ENCODE measurements at places on chromosomes 6 and 20.

DNA sequence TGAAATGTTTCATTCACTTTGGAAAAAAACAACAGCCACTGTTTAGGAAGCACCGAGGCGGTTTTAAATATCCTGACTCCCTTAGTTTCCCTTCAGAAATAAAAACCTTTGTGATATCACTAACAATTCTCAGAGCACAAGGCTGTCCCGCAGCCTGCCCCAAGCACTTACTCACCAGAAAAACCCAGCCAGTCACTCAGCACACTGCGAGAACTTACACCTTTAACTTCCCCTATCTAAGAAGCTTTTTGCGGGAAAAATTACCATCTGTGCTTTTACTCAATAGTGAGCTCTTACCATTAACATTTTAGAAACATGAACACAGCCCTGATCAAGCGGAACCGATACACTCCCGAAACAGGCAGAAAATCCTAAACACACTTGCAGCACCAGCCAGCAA is 9.3 kb downstream of the ZBTB46 start:
- ATAC-seq: no peak

- no peak for ATAC-seq
Observed at GRCh38 chr20:25020901-25021301, 28.4 kb upstream of the APMAP start.

DNA sequence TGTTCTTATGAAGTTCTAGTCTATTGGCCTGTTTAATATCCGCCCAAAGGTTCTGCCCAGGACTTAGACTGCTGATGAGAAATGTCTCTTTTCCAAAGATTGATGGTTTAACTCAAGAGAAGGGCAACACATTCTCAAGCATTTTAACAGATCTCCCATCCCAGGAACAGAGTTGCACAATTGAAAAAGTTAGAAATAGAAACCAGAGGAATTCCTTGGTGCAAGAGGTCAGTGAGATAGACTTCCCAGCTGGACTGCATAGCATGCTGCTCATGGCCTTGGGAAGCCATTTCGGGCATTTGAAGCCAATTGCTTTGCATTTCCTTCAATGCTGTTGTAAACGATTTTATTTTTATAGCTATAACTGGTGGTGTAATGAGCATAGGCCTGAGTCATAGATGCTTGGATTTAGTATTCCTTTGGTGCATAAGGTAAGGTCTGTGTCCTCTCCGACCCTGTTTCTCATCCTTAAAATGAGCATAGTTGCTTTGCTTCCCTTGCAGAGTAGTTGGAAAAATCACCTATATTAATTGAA is 292.2 kb upstream of the JAG1 start:
- no peak for ATAC-seq

GRCh38 chr6:158630938-158631616 is 13.5 kb downstream of the DYNLT1 start:
- ATAC-seq: no peak

DNA sequence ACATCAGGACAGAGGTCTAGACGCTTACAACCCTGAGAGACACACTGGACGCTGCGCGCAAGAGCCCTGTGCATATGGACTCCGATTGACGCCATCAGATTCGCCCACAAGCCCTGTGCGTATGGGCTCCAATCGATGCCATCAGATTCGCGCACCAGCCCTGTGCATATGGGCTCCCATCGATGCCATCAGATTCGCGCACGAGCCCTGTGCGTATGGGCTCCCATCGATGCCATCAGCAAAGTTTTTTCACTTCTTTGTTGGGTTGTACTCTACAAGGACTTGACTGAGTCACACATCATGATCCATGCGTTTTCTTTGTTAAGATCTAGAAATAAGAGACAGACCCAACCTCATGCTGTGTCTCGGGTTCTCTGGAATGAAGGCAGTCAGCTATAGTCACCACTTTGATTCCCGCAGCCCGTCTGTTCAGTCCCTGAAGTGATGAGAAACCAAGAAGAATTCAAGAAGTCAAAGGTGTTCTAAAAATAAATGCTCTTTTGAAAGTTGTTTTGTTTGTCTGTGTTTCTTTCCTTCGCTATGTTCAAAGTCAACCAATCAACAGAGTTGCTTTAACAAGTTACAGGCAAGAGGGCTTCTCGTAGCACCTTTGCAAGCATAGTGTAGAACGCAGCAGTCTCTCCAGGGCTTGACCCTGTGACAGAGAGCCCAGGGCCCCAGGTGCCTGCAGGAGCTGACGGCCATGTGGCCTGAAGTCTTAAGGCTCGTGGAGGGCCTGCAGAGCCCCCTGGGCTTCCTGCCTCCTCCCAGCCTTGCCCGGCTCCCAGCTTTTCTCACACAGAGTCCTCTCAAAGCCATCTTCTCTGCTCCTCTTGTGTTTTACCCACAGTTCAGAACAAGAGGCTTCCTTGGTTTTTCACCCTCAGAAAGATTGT is 7.9 kb downstream of the RPS6KA2 start:
- no peak for ATAC-seq

DNA sequence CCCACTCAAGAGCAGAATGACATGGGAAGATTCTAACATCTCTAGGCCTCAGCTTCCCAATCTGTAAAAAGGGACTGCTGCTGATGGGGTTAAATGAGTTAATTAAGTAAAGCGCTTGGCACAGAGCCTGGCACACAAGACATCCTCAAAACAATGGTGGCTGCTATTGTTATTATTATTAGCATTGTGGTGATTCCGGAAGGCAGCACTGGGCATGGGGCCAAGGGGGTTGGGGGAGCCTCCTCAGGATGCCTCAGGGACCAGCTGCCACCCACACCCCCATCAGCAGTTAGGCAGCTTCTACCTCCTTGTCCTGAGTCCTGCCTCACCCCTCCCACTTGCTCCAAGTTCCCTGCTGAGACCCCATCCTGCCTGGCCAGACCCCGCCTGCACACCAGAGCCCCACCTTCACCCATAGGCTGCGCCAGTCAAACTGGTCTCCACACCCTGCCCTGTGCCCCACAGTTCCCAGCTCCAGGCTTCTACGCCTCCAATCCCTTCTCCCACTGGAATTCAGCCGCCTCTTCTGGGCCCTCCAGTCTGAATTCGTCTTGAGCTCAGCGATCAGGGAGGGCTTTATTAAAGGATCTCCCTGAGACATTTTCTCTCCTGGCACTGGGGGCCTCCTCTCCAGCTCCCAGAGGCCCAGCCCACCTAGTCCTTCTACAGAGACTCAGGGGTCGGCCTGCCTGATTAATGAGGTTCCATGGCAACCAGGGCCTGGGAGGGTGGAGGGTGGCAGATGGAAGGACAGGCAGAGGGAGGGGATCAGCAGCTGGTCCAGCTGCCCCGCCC is 1.5 kb downstream of the E2F1 start:
- ATAC-seq: no peak

DNA sequence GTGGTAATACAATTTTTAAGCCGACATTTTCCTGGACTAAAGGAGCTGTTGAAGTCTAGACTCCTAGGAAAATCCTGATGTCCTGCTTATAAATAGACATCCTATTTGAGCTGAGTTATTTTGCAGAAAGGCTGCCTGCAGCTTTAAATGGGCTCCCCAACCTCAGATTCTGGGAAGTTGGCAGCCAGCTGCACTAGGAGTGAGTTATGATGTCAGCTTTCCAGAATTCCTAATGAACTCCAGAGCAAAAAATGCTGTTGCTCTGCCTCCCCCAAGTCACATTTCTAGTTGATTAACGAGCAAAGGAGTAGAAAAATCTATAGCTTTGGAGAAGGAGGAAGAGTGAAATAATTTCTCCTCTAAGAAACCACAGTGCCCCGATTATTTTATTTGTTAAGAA is 346.3 kb upstream of the SULF2 start:
- no peak for ATAC-seq

- ATAC-seq: no peak
Observed at GRCh38 chr20:44057698-44058675, 129.0 kb downstream of the JPH2 start.

DNA sequence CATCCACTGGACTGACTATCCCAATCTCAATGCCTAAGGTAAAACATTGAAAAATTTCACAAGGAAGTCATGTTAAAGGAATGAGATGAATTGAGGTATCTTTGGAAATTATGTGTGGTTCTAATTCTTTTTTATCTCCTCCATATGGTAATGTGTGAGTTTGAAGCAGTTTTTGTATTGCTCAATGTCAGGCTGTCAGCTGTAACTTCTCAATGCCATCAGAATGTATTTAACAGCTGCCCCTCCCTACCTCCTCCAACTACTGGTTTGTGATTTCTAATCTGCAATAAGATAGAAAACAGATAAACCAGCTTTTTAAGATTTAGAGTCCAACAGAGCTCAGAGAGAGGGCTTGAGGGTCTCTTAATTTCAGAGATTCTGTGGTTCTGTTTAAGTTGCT is 1005.8 kb upstream of the ADGRB3 start:
- ATAC-seq: no peak

- no peak for ATAC-seq
Observed at GRCh38 chr20:16675001-16675564, 54.7 kb upstream of the SNRPB2 start.
